NCI-H1105 (cell line): ENCODE measurements at places on chromosomes 3 and 15.

DNA sequence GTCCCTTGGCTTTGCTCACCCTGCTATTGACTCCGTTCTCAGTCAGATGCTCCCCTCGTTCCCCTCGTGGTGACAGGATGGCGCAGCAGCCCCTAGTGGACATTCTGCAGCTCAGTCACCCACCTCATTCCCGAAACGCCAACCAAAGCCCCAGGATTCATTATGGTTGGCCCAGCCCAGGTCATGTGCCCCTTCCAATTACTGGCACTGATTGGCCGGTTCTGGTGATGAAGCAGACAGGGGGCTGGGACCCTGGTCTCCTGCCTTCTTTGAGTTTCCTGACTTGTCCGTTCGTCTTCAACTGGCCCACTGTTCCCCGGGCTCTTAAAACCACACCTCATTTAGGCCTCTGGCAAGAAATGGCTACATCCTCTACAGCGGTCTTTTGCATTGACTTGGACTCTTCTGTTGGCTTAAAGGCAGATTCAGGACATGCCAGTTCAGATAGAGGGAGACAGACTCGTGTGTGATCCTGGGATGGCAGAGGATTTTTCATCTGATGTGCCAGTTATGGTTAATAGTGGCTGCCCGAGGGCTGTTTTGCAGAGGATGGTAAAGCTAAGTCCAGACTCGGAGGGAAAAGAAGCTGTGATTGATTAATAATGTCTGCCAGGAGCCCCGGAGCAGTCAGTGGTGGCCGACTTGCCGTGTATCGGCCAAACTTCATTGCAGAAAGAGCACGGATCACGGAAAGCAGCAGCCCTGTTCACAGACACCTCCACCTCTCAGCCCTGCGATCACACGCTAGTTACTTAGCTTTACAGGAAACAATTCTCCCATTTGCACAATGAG lies 37.8 kb downstream of the LSM3 start:
- DNase-seq: peak; percentile 83

DNA sequence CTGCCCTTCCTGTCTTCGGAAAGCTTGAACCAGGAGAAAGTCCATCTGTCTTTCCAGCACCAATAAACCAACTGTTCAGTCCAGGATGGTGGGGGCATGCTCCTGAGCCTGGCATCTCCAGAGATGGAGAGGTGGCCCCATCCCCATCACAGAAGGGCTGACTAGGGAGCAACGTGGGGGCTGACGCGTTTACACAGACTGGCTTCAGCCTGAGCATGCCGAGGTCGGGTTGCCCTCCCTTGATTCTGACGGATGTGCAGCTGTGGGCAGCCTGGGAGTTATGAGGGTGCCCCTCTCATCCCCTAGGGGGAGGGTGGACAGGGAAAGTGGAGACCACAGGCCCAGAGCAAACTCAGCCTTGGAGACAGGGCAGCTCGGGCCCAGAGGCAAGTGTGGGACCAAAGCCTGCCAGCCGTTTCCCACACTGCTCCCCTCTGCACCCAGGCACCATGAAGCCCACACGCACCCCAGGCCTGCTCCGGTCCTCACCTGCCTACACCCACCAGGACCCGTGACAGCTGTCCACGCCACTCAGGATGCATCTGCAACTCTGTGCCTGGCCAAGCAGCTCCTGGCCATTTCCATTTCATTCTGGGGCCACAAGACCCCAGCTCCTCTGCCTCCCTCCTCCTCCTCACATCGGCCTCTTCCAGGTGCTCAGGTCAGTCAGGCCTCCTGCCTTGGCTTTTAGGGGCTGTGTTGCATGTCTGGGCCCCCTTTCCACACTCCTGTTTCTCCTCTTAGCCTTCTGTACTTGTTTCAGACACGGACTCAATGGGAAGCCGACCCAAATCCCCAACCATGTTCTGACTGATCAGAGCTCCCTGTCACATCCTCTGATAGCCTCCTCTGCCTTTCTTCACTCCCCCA lies 48.2 kb upstream of the SLC41A3 start:
- no peak for DNase-seq

- peak; percentile 6 for DNase-seq
These were observed 31.1 kb upstream of the INSYN1 start for GRCh38 chr15:73784291-73784690.

- DNase-seq: no peak
These were observed 158.3 kb downstream of the SV2B start for GRCh38 chr15:91258415-91258759.

DNA sequence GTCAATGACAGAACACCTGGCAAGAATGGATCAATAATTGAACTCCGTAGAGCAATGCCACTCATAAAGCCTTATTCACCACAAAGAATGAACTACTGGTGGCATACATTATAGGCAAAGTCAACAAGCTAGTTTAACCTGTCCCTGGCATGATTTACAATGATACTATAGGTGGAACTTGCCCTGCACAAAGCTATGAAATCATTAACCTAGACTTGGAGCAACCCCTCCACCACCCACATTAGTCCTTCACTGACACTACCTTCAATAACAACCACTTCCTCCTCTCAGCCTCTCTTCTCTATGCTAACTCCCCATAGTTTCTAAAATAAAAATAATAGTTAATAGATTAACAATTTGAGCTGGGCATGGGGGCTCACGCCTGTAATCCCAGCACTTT lies 54.4 kb downstream of the ACAP2 start:
- no peak for DNase-seq

- peak; percentile 22 for DNase-seq
These were observed at the start of gene MESP2 for GRCh38 chr15:89776274-89777072. Gene MESP2, plus strand, starts transcription at chr15:89776332. Its CDS starts 26 bp downstream, at chr15:89776358.

GRCh38 chr3:55247666-55248065 lies 239.4 kb downstream of the WNT5A start:
- DNase-seq: no peak

DNA sequence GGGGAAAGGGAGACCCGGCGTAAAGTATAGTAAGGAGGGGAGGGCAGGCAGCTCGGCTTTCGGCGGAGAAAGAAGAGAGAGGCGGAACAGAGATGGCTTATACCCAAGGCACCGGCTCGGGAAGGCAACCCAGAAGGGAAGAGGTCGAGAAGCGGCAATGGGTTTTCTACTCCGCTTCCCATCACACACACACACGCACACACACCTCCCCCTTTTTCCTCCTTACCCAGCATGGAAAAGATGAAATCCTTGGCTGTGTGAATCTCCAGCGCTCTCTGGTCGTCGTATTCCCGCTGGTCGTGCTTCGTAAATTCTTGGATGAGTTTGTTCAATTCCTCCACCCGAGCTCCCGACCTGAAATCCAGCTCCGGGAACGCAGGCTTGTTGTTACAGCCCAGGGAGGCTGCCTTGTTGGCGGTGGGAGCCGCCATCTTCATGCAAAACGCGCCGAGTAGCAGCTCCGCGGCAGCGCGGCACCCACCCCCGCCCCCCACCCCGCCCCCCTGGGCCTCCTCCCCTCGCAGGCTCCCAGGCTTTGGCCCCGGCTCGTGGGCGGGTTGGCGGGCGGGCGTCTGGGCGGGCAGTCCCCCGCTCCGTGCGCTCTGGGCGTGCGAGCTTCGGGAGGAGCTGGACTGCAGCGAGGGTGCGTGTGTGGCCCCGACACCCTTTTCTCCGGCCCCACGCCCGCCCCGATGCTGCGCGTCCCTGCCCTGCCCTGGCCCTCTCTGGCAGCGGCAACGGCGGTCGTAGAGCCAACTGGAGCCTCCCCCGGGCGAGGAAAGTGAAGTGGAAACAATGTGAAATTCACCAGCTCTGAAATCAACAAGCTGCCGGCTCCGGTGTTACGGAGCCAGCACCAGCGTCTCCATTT lies at the start of gene MB21D2:
Gene MB21D2 (minus strand): TSS at position 453 of the 871 bp plus-strand sequence. CDS start 16 bp downstream, at position 437.
- peak; percentile 88 for DNase-seq

GRCh38 chr15:84832448-84833040 lies 15.4 kb downstream of the ALPK3 start:
- no peak for DNase-seq

DNA sequence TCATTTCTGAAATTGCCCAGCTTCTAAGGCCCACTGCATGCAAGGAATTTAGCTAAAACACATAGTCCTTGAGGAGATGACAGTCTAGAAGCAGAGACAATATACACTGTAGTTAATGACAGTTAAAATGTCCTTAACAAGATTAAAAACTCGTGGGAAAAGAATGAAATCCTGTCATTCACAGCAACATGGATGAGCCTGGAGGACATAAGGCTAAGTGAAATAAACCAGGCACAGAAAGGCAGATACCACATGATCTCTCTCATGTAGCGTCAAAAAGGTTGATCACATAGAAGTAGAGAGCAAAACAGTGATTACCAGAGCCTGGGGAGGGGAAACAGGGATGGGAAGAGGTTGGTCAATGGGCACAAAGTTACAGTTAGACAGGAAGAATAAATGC lies 36.3 kb upstream of the GOLGA8J start:
- DNase-seq: no peak

GRCh38 chr15:31615643-31616415 lies 289.2 kb downstream of the KLF13 start:
- no peak for DNase-seq

DNA sequence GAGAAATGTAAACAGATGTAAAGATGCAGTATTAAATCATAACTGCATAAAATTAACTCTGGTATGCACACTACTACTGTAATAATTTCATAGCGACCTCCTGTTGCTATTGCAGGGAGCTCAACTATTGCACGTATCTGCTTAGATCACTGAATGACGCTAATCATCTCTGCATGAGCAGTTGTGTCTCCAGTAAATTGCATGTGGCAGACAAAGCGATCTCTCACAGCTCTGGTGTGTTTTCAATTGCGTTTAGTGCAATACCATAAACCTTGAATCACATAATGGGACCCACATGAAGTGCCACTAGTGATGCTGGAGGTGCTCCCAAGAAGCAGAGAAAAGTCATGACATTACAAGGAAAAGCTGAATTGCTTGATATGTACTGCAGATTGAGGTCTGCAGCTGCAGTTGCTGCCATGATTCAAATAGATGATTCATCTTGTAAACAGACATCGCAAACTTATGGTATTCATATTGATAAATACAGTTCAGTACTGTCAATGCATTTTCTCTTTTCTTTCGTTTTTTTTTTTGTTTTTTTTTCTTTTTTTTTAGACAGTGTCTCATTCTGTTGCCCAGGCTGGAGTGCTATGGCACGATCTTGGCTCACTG lies 30.2 kb upstream of the LCTL start:
- DNase-seq: no peak

DNA sequence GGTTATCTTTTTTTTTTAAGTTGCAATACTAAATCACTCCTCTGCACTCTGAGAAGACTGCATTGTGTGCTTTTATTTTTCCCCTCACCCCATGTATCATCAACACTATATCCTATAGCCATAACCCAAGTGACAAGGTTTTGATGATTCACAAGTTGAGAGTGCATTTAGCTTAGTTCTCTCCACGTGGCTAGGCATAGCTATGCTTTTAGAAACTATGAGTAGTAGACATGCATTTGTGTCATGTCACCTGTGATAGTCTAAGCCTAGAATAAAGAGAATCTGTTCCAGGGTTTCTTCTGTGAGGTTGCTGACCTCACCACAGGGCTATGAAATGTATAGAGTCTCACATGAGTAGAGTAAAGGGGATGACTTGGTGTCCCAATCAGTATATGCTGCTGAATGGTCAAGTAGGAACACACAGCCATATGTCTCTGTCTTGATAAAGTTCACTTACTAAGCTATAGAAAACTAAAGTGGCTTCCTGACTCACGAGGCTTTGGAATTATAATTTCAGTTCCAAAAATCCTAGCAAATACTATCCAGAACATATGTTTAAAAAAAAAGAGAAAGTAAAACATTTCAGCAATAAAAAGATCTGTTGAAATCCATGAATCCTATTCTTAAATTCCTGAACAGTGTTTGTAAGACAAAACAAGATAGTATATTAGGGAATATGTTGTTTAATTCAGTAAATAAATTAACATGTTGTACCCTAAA lies 206.3 kb downstream of the LSAMP start:
- DNase-seq: no peak

DNA sequence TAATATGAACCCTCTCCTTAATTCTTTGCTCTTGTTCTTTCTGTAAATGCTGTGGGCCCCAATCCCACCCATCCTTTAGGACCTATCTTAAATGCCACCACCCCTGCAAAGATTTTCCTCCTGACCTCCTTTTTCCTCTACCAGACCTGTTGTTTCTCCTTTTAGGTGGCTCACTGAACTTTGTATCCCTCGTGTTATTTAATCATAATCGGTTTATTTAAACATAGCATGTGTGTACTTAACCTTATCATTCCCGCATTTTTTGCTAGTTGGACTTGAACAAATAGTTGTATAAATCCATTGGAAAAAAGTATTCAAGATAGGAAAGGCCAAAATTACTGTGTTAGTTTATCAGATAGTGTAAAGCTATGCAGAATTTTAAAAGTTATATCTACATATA lies 988 bp upstream of the NFKBIZ start:
- no peak for DNase-seq

DNA sequence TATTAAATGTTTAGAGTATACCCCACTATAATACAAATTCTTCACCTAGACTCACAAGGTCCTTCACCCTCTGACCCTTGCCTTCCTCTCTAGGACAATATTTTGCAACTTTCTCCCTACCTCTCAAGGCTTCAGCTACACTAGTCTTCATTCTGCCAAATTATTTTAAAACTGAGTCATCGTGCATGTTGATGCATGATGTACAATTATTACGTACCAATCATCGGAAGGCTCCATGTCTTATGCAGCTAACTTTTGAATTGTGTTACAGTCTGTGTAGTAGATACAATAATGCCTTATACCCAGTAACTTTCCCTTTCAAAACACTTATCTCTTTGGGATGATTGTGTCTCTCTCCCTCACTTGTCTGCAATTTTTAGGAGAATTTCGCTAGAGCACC lies 98.5 kb upstream of the ROBO2 start:
- DNase-seq: no peak

GRCh38 chr3:119490153-119490552 lies 8.2 kb upstream of the TIMMDC1 start:
- no peak for DNase-seq

DNA sequence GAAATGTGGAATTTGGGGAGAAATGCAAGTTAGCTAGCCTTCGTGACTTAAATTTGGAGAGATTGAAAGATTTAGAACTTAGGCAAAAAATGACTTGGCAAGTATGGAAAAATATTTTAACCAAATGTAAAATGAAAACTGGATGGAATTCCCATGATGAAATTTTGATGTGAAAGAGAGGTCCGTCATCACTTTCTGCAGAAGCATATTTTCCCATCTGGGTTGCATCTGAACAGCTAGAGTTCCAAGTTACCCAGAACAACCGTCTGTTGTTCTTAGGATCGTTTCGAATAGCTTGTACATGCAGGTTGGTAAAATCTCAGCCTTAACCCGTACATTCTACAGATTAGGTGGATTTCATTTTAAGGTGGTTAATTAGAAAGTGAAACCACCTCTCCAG lies 136.3 kb downstream of the GHSR start:
- DNase-seq: no peak
